Stimulated activated CD8-positive, alpha-beta memory T cell treated with anti-CD3 and anti-CD28 coated beads, Interleukin-7, amount 100 ng/mL, for 1 hour (primary cell): ENCODE measurements at places on chromosomes 13 and 19.

DNA sequence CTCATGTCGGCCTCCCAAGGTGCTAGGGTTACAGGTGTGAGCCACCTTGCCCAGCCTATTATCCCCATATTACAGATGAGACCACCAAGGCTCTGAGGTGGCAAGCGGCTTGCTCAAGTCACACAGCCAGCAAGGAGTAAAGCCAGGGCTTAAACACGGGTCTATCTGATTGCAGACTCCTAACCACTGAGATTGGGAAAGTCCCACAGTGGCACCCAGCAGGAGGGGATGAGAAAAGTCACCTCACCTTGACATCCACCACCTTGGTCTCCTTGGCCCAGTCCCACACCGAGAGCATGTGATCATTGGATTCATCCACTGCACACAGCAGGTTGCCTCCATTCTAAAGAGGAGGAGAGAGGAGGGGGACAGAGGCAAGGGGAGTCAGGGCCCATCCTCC, 9.5 kb downstream of the EML2 start:
- DNase-seq = no peak

- DNase-seq = no peak
These were observed 118.8 kb downstream of the NUFIP1 start for GRCh38 chr13:44870456-44870929.

GRCh38 chr19:1360818-1361461, 22.8 kb upstream of the NDUFS7 start:
- DNase-seq = no peak

- no peak for DNase-seq
These were observed 11.7 kb downstream of the ZNF66 start for GRCh38 chr19:20787786-20788185.

GRCh38 chr19:48139053-48139452, 28.4 kb upstream of the PLA2G4C start:
- DNase-seq = no peak

GRCh38 chr13:25802579-25802978, 249.2 kb downstream of the SHISA2 start:
- DNase-seq = no peak

- DNase-seq = no peak
These were observed 1575.1 kb upstream of the SLC10A2 start for GRCh38 chr13:104641309-104641708.

- no peak for DNase-seq
These were observed 9.1 kb downstream of the SPINT2 start for GRCh38 chr19:38273499-38273898.
